CD4-positive, alpha-beta T cell treated with Interleukin-4 for 1 hour (primary cell): ENCODE measurements at places on chromosomes 6 and 20.

- DNase-seq = no peak
Measured at GRCh38 chr6:123803504-123804013, at the start of gene NKAIN2. Gene NKAIN2 (plus strand): TSS chr6:123803865.

DNA sequence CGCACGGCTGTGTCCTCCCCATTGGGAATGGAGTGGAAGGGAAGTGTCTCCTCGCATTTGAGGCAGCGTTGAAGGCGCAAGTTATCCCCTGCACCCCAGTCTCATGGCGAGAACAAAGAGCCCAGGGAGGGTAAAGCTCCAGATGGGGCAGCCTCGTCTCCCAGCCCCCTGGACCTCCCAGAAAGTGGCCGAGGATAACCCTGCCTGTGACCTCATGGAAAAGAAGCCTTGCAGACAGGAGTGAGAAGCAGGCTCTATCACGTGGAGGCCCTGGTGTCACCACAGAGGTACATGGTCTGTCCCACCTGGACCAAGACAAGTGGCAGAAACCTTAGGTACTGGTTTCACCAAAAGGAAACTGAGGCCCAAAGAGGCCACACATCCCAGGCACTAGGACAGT is 134.8 kb upstream of the RPS6KA2 start:
- no peak for DNase-seq

DNA sequence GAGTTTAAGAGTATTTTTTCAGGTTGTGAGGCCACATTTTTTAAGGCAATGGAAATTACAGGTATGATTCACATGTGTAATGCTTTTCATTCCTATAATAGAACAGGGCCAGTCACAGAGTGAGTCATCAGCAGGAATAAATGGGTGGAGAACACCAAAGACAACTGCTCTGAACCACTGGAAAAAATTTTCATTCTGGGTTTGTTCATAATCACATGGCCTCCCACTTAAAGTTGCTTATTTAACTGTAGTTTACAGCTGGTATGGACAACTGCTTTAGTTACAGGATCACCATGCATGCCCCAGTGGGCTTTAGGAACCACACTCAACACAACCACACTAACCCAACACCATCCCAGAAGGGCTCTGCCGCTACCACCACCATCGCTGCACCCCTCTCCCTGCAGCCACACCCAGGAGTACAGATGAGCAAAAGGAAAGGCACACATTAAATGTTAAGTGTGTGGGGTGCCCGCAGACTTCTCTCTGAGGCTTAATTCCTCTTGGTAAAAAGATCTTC is 107.0 kb upstream of the DST start:
- no peak for DNase-seq

GRCh38 chr20:19757487-19758132 is 448 bp upstream of the RIN2 start:
- DNase-seq = no peak

DNA sequence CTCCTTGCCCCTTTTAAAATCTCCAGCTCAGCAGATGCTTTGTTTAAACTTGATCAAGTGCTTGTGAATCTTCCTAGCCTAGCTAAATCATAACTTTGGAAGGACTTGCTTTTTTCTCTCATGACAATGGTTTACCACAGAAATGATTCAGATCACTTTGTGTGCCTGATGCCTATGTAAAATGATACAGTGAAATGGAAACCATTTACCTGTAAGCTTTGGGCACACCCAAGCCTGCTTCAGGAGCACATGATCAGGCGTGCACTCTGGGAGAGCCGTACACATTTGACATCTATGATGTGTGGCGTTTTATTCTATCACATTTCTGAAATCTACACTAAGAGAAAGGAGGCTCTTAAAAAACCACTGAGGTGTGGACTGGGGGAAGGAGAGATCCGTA is 41.1 kb downstream of the PTPN1 start:
- DNase-seq = no peak

DNA sequence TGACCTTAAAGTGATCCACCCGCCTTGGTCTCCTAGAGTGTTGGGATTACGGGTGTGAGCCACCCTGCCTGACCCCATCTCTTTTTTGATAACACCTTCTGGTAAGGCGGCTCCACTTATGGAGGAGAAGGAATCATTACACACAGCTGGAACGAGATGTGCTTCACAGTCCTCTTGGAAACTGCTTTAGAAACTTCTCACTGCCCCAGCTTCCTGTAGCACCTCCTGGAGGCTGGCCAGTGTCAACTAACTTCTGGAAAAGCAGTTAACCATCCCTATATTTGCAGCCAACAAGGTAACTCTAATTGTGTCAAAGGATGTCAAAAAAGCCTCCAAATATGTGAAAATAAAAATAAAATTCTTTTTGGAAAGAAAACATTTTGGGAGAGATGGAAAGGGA is 48.8 kb upstream of the BCLAF1 start:
- no peak for DNase-seq

DNA sequence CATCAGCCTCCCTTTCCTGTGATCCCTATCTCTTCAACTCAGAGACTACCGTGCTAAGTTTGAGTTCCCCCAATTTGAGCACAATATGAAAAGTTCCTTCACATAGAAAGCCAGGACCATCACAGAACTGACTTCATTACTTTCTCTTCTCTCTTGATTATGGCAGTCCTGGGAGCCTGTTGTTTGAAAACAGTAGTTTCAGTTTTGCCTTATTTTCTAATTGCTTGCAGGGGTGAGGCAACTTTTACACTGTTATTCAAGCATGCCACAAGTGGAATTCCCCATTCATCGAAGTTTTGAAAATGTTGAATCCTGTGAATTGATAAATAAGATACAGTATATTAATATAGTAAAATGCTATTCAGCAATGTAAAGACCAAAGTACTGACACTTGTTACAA is 569.7 kb upstream of the MARCKS start:
- DNase-seq = no peak

DNA sequence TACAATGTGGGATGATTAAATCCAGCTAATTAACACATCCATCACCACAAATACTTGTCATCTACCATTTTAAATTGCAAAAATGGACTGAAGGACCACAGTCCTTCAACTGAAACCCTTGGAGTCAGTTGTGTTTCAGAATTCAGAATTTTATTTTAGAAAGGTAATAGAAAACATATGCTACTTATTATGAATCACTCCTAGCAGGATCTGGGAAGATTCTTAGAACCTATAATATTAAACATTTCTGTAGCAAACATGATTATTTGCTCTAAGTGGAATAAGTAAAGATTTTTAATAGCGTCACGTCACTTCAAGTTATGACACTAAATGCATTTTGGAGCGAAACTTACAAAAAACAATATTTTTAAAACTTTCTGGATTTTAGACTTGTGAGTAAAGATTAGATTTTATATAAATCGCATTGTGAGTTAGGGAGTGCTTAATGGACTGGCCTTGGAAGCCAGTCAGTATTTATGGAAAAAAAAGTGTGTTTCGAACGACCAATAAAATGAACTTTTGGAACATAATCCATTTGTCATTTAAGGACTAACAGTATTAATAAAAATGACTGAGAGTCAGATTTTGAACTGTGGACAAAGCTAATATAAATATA is 71.8 kb upstream of the PHACTR2 start:
- no peak for DNase-seq

GRCh38 chr20:51434580-51435247 is 107.8 kb downstream of the NFATC2 start:
- no peak for DNase-seq

DNA sequence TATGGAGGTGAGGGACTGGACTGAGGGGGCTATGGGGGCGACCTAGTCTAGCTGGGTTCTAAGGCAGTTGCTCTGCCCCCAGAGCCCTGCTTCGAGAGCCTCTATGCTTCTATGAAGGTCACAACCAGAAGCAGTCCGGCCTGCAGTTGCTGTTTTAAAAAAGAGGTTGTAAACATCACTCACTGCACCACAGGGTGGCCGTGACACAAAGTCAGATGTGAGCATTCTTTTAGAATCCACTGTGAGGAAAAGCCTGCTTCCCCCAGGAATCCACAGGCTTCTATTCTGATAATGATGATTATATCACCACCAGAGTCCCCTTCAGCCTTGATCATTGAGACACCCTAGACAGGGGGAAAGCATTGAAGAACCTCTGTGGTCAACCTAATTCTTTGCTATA is 229.7 kb upstream of the AGPAT4 start:
- no peak for DNase-seq

- no peak for DNase-seq
Measured at GRCh38 chr6:89924231-89924630, 30.0 kb downstream of the GJA10 start.

- no peak for DNase-seq
Measured at GRCh38 chr6:45806172-45806571, 209.5 kb downstream of the CLIC5 start.

- no peak for DNase-seq
Measured at GRCh38 chr6:80465513-80465912, 359.0 kb downstream of the BCKDHB start.

- no peak for DNase-seq
Measured at GRCh38 chr6:74734901-74735300, 471.0 kb downstream of the COL12A1 start.
